CD4-positive, alpha-beta T cell treated with Interleukin-6 at 100 ng/mL for 8 hours (primary cell): ENCODE measurements at places on chromosomes 12 and 14.

DNA sequence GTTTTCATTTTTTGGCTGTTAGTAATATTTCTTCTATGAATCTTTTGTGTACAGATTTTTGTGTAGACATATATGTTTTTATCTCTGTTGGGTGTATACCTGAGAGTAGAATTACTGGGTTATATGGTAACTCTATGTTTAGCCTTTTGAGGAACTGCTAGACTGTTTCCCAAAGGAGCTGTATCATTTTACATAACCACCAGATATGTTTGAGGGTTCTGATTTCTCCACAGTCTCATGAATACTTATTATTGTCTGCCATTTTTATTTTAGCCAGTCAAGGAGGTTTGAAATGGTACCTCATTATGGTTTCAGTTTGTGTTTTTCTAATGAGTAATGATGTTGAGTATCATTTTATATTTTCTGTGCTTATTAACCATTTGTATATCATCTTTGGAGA, 1.9 kb downstream of the PCNX4 start:
- DNase-seq = no peak

DNA sequence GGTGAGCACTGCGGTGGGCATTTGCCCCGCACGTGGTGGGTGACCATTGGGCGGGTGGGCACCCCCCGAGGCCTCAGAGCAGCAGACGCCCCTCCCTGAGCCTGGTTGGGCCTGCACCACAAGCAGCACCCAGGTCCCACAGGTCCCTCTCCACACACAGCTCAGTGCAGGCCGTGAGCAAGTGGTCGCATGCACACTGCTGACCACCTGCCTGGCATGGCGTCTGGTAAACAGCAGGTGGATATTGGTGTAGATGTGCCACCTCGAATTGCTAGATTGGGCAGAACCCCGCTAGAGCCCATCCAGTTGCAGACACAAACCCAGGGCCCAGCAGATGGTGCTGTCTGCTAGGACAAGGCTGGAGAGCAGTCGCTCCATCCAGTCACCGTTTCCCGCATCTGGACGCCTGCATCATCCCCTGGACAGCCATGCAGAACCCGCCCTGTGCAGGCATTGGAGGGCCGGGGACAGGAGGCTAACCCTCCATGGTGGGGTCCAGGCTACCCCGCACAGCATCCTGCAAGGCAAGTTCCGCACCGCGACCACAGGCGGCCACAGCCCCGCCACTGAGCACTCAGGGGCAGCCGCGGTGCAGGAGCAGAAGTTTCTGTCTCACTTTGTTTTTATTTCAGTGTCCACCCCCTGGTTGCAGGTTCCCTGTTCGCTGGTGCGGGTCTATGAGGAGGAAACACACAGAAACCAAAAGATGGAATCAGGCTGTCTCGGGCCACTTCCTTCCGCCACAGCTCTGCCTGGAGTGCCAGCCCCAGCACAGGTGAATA, 45.6 kb upstream of the RIMBP2 start:
- peak; percentile 30 for DNase-seq

DNA sequence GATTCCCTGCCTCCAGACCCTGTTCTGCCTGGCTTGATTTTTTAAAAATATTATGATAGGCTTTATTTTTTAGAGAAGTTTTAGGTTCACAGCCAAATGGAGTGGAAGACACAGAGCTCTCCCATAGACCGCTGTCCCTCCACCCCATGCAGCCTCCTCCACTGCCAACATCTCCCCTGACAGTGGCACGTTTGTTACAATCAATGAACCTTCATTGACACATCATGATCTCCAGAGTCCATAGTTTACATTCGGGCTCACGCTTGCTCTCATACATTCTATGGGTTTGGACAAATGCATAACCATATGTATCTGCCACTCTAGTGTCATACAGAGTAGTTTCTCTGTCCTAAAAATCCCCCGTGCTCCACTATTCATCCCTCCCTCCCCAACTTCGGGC, 15.9 kb upstream of the PPP1R13B start:
- no peak for DNase-seq

- DNase-seq = no peak
Observed at GRCh38 chr12:110314308-110314707, 33.3 kb downstream of the ATP2A2 start.

GRCh38 chr12:23140710-23141109, 515.7 kb downstream of the ETNK1 start:
- no peak for DNase-seq

DNA sequence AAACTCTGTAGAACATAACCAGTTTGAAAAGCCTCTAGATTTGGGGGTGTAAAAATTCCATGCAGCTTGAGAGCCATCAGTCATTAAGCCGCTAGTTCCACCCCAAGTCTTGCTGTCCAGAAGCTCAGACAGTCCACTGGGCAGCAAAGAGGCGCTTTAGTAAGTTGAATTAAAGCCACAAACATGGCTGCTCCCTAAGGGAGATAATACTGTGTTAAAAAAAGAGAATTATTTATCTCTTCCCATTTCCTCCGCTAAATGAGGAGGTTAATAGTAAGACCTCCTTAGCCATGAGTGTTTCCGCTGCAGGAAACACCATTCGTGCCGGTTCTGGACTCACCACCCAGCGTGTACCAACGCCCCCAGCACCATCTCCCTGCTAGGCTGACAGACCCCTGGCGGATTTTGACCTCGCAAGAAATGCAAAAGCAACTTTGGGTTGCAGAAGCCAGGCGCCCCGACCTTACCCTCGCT, 536 bp downstream of the TM7SF3 start:
- DNase-seq = no peak

GRCh38 chr14:79598339-79598738, 613.0 kb downstream of the DIO2 start:
- no peak for DNase-seq

- no peak for DNase-seq
Observed at GRCh38 chr12:95837240-95838038, 21.3 kb upstream of the SNRPF start.

DNA sequence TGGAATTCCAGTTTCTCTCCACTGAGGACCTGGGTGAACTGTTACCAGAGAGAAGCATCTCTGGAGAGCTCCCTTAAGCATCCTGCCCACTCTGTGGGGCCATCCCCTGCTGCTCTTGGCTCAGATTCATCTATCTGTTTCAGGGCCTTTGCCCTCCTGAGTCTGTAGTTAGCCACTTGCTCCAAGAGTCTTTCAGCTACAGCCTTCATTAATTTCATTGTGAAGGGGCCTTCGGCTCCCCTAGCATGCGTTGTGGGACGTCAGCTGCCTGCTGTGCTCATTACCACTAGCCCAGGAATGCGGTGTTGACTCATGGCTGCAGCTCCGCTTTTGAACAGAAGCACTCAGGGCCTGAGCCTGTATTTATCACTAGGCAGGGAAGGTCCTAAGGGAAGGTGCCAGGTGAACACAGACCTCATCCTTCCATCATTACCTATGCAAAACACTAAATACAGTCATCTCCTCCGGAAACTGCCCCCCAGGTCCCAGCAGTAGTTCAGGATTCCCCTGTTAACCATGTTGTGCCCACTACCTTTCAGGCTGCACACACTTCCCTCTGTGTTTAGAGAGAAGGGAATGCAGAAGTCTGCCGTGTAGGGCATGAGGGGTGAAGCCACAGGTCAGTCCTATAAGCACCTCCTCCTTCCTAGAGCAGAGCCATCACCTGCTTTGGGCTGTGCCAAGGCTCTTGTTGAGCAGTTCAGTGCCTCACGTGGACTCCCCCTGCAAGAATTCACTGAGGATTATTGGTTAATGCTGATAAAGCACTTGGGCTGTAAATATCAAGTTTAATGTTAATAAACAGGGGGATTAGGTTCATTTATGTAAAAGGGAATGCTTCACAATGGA, 191.4 kb downstream of the CACNA1C start:
- no peak for DNase-seq

DNA sequence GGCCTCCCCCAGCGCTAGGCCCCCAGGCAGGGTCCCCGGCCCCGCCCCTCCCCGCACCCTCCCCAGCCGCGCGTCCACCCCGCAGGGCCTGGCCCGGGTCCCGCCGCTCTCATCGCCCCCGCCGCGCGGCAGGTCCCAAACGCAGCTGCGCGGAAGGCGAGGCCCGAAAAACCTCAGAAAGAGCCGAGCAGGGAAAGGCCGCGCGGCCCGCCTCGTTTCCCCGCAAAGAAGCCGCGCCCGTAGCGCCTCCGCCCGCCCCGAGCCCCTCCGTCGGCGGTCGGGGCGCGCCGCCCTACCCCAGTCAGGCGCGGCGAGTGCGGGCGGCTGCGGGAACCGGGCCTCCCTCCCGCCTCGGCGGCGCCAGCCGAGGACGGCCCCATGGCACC, 324 bp downstream of the POLE start:
- no peak for DNase-seq
